ENCODE measurements at places on chromosomes 13 and 19.
A peak's percentile ranks its signal among the peaks of the same experiment; 100 is the strongest.

GRCh38 chr13:90808838-90809237 is 538.6 kb upstream of the MIR17HG start:
- no peak for DNase-seq

DNA sequence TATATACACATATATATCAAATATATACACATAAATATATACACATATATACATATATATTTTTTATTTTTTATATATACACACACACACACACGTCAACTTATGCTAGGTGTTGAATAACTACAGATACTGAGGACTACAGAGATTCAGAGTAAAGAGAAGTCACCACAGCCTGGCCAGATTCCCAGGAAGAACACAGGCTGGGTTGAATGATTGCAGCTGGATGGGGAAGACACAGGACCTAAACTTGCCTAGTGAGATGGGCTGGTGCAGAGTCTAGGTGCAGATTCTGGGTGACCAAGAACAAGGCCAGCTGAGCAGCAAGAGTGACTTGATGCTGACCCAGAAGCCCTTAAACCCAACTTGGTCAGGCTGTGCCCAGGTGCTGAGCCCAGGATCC is 241.3 kb downstream of the KCTD12 start:
- DNase-seq = no peak

DNA sequence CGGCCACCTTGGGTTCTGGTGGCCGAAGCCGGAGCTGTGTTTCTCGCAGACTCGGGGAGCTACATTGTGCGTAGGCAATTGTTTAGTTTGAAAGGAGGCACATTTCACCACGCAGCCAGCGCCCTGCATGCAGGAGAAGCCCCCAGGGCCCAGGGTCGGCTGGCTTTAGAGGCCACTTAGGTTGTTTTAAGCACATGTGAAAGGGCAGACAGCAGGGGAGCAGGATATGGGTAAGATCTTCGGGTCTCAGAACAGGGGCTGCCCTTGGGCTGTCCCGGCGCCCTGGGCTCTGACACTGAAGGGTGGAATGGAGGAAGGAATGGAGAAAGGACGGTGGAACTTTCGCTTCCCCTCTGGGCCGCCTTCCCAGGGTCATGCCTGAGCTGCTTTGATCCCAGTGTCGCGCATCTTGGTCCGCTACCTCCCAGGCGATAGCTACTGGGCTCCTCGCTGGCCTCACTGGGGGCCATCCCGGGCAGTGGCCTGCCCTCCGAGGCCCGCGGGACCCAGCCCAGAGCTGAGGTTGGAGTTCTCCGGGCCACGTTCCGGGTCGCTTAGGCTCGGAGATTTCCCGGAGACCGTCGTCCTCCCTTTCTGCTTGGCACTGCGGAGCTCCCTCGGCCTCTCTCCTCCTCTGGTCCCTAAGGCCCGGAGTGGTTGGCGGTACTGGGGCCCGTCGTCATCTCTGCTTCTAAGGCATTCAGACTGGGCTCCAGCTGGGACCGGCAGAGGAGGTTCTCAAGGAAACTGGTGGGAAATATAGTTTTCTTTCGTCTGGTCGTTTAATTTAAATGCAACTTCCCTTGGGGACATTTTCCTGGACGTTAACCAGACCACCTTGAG is 4.3 kb upstream of the POU4F1 start:
- no peak for DNase-seq

GRCh38 chr19:28519218-28519779 is 693.7 kb downstream of the UQCRFS1 start:
- DNase-seq = no peak

- no peak for DNase-seq
Observed at GRCh38 chr19:48363500-48363809, 285 bp downstream of the TMEM143 start.

DNA sequence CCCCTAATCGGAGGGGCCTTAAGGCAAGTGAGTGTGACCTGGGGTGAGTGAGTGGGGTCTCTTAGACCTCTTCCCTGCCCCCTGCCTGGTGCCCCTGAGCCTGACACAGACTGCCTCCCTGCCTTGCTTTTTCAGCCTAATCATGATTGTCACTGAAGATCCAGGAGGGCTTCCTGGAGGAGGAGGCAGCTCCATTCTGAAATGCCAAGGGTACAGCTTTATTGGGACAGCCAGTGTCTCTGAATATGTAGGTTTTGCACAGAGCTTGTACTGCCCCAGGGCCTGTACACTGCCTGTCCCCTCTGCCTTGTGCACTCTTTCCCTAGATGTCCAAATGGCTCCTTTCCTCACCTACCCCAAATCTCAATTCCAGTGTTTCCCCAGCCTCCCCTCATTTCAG is 26.1 kb upstream of the SEMA6B start:
- no peak for DNase-seq

DNA sequence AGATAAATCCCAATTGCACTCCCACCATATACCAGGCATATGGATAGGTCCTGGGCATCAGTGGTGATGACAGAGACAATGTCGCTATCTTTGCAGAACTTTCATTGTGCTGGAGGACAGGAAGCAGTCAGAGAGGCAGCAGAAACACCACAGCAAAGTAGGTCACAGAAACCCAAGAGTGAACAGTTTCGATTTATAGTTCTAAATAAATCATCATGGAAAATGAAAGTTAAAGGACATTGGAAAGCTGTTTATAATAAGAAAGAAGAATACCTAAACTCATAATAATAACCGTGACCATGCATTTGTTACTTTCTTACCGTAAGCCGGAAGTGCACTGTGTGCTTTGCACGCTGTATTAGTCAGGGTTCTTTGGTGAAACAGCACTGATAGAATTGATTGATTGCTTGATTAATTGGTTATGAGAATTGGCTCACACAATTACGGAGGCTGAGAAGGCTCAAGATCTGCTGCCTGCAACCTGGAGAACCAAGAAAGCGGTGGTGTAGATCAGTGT is 38.9 kb downstream of the ALOX5AP start:
- no peak for DNase-seq

GRCh38 chr13:30824651-30825050 is 81.4 kb upstream of the MEDAG start:
- no peak for DNase-seq

GRCh38 chr13:105165449-105166125 is 1369.9 kb downstream of the EFNB2 start:
- no peak for DNase-seq

GRCh38 chr13:21354721-21355120 is 104.4 kb downstream of the ZDHHC20 start:
- DNase-seq = no peak

- peak; percentile 83 for DNase-seq
Observed at GRCh38 chr19:14048443-14049153, 13.3 kb downstream of the PALM3 start.

- DNase-seq = no peak
Observed at GRCh38 chr13:110779022-110779421, 65.5 kb downstream of the ING1 start.

DNA sequence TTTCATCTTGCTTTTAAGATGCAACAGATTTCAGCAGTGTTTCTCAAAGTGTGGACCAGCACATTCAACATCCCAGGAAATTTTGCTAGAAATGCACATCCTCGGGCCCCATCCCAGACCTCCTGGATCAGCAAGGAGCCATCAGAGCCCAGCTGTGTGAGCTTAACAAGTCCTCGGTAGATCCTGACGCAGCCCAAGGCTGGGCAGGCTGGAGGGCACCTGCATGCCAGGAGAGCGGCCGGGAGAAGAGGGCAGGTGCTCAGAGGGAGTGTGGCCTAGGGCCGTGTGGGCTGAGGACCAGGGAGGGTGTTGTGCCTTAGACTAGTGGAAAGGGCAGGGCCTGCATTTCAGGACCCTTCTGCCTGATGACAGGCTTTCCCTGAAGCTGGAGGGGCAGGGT is 2.2 kb upstream of the MCF2L start:
- no peak for DNase-seq

DNA sequence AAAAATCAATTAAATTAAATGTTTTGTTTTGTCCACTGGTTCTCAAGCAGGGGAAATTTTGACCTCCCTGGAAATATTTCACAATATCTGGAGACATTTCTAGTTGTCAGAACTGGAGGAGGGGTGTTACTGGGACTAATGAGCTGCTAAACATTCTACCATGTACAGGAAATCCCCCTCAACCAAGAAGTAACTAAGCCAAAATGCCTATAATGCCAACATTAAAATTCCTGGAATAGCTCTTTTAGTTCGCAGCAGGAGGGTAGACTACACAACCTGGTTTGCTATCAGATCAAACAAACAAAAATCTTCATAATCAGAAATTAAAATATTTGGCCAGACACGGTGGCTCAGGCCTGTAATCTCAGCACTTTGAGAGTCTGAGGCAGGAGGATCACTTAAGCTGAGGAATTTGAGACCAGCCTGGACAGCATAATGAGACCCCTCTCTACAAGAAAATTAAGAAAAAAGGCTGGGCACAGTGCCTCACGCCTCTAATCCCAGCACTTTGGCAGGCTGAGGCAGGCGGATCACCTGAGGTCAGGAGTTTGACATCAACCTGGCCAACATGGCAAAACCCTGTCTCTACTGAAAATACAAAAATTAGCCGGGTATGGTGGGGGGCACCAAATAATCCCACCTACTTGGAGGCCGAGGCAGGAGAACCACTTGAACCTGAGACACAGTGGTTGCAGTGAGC is 13.7 kb upstream of the SMARCA4 start:
- DNase-seq = no peak

GRCh38 chr19:3097442-3097871 is 3.3 kb downstream of the GNA11 start:
- DNase-seq = no peak

DNA sequence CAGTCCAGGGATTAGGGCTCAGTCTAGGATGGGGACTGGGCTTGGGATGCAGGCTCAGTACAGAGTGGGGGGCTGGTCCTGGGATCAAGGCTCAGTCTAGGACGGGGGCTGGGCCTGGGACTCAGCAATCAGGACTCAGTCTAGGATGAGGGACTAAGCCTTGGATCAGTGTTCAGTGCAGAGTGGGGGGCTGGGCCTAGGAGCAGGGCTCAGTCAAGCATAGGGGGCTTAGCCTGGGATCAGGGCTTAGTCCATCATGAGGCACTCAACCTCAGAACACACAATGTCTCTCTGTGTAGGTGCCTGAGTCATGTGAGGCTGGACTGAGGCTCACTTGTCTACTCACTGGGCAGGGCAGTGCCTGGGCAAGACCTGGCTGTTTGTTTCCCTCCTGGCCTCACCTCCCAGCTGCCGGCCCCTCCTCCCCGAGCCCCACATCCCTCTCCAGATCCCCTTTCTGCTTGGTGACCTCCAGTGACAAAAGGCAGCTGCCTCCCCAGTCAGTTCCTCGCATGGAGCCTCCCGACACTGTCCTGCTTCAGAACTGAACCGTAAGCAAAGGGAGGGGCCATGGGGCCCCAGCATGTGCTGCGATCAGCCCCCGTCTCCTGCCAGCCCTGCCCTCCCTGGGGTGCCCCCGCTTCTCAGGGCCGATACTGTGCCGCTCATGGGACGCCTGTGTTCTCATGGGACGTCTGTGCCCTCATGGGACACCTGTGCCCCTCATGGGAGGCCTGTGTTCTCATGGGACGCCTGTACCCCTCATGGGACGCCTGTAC is 6.5 kb upstream of the S1PR4 start:
- no peak for DNase-seq

GRCh38 chr13:33127009-33127551 is 110.9 kb downstream of the KL start:
- DNase-seq = no peak

GRCh38 chr13:30576528-30576927 is 41.2 kb upstream of the USPL1 start:
- DNase-seq = peak; percentile 33

- peak; percentile 36 for DNase-seq
Observed at GRCh38 chr13:76522083-76522755, 364.0 kb downstream of the KCTD12 start.

DNA sequence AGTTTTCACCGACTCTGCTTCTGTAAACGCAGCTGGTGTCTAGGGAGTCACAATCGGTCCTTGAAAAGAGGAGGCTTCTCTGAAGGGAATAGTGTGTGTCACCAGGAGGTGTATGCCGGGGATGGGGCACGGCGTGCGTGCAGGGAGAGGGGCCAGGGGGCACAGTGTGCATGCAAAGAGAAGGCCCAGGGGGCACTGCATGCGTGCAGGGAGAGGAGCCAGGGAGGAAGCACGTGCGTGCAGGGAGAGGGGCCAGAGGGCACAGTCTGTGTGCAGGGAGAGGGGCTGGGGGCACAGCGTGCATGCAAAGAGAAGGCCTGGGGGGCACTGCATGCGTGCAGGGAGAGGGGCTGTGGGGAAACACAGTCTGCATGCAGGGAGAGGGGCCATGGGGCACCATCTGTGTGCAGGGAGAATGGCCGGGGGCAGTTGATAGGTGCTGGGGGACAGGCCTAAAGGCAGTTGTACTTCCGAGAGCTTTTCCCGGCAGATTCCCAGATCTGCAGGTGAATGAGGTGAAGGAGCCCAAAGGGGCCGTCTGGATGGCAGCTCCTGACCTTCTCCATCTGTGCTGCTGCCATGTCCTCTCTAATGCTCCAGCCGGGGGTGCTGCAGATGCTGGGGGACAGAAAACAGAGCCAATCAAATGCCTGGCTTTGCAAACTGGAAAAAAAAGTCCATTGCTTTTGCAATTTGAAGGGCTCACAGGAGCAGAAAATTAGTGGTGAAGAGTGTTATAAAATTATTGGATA is 36.4 kb downstream of the ATP11A start:
- no peak for DNase-seq

GRCh38 chr13:27425918-27426630 is 1.7 kb downstream of the GTF3A start:
- peak; percentile 92 for DNase-seq

- no peak for DNase-seq
Observed at GRCh38 chr13:47146136-47146535, 249.3 kb upstream of the HTR2A start.

- no peak for DNase-seq
Observed at GRCh38 chr13:74845806-74846205, 636.2 kb downstream of the TBC1D4 start.

DNA sequence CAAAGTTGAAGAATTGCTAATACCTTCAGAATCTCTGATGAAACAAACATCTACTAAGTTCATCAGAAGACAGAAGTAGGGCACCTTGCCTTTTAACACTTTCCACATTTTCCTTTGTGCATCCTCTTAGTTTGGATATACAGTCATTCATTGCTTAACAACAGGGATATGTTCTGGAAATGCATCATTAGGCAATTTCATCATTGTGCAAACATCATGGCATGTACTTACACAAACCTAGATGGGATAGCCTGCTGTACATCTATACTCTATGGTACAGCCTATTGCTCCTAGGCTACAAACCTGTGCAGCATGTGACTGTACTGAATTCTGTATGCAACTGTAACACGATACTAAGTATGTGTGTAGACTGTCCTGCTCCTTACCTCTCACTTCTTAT is 169.8 kb downstream of the SUCLA2 start:
- DNase-seq = no peak

DNA sequence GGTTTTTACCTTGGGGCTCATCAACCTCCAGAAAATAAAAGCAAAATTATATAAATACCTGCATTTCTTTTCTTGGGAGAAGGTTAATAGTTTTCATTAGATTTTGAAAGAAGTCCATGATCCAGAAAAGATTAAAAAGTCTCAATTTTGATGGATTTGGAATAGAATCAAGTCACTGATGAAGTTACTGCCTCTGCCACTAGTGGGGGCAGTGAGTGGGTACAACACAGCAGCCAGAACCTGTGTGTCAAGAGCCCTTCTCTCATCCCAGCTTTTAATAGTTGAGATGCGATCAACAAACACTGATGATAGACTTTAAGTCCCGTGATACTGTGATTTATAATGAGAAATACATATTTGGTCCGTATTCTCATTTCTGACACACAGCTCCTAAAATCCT is 686.7 kb downstream of the DIAPH3 start:
- DNase-seq = no peak

Measured in KBM-7 (cell line).